Bone marrow (tissue), 2 donors: ENCODE measurements at places on chromosomes 7 and 10.

- DNase-seq: no peak
Observed at GRCh38 chr10:21159669-21160068, 262.6 kb upstream of the NEBL start.

DNA sequence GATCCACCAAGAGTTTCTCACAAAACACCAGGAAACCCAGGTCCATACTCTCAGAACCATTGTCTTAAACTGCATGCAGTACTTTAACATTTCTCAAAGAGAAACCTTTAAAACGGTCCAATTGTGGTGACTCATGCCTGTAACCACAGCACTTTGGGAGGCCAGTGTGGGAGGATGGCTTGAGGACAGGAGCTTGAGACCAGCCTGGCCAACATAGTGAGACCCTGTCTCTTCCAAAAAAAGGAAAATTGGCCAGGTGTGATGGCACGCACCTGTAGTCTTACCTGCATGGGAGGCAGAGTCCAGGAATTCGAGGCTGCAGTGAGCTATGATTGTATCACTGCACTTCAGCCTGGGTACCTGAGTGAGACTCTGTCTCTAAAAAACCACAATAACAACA, 97.5 kb upstream of the OIT3 start:
- no peak for DNase-seq

- no peak for DNase-seq
Observed at GRCh38 chr10:53256623-53257022, 484.0 kb upstream of the MBL2 start.

GRCh38 chr10:124043310-124044142, 49.9 kb downstream of the CHST15 start:
- DNase-seq: no peak

DNA sequence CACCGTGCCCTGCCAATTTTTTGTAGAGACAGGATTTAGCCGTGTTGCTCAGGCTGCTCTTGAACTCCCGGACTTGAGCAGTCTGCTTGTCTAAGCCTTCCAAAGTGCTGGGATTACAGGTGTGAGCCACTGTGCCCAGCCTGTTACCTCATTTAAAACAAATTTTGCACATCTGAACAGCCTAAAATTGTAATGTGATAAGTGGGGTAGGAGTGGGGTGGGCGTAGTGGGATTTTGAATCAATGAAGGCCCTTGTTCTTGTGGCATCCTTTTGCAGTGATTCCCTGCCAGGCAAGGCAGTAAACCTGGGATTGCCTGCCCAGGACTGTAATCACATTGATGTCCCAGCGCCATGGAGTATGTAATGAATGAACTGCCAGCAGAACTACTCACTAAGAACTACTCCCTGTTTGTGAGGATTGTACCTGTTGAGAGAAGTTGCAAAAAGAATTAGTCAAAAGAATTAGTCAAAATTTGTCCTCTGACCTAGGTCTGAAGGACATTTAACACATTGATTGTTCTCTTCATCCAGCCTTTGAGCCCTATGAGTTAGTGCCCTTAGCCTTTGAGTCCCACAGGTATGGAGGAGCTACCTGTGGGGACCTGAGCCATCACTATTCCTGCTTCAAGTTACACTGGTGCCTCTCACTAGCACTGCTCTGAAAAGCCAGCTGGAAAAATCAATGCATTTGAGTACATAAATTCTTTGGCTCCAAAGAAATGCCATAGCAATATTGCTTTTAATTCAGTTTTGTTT, 5.3 kb downstream of the RPS24 start:
- DNase-seq: no peak

GRCh38 chr7:111137296-111138192, 46.6 kb downstream of the LRRN3 start:
- no peak for DNase-seq

DNA sequence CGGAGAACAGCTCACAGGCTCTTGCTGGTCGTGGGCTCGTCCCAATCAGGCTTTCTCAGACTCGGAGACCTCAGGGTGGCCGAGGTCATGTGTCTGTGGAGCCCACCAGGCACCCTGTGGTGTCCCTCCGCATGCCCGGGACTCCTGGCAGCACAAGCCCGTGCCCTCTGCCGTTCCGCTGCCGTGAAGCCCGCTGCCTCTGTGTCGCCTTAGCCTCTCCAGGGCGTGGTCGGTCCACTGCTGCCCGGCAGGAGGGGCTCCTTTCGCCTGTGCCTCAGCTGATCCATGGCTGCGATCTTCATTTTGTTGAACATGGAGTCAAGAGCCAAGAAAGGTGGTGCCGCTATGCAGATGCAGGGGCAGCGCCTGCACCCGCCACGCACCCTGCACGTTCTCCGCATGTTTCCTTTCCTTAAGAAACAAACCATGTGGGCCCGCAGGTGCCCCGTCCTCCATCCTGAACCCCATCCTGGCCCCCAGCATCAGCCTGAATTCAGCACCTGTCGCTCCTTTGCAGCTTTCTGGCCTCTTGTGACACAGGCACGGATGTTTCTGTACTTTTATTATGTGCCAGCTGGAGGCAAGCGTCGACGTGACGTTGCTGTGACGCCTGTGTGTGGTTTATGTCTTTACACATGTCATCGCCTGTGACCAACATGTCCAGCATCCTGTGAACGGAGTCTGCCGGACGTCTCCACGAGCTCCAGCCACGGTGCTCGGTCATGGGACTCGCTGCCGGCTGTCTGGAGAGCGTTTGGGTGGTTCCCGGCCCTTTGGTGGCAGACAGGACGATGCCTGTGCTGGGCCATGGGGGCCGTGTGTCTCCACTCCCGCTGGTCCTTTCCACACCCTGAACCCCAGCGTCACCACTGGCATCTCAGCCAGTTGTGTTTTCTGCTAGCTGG, 69.9 kb downstream of the NKX6-2 start:
- no peak for DNase-seq

- DNase-seq: no peak
Observed at GRCh38 chr10:78449554-78449953, 415.9 kb downstream of the RPS24 start.
